ENCODE measurements at places on chromosomes 16 and 17.
A peak's percentile ranks its signal among the peaks of the same experiment; 100 is the strongest.

DNA sequence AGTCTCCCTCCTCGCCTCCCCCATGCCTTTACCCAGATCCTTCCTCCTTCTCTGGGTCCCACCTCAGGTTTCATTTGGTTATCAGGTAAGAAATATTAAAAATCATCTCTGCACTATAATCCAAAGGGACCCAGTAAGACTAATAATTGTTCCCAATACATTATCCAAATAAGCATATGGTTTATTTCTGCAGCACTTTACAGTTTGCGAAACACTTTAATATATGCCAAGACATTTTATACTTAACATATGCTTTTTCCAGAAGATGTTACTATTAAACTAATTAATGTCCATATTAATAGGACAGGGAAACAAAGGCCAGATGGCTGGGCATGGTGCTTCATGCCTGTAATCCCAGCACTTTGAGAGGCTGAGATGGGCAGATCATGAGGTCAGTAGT, 33.3 kb downstream of the CD300LF start:
- DNase-seq = no peak

GRCh38 chr16:65148804-65149203, 26.9 kb upstream of the CDH11 start:
- no peak for DNase-seq

DNA sequence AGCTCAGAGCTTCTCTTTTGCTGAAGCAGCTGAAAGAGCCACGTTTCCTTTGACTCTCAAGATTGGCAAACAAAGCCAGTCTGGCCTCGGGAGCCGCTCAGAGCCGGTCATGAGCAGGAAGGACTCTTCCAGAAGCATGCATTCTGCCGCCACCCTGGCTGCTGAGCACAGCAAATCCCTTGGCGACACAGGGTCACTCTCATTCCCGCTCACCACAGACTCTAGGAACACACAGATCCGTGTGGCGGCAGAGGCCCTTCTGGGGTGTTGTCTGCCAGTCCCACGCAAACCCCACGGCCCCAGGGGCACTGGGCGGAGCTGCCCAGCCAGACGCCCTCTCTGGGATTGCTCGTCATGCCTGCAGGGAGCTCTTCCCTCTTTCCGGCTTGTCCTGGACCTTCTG, 157.0 kb downstream of the C16orf95 start:
- no peak for DNase-seq

DNA sequence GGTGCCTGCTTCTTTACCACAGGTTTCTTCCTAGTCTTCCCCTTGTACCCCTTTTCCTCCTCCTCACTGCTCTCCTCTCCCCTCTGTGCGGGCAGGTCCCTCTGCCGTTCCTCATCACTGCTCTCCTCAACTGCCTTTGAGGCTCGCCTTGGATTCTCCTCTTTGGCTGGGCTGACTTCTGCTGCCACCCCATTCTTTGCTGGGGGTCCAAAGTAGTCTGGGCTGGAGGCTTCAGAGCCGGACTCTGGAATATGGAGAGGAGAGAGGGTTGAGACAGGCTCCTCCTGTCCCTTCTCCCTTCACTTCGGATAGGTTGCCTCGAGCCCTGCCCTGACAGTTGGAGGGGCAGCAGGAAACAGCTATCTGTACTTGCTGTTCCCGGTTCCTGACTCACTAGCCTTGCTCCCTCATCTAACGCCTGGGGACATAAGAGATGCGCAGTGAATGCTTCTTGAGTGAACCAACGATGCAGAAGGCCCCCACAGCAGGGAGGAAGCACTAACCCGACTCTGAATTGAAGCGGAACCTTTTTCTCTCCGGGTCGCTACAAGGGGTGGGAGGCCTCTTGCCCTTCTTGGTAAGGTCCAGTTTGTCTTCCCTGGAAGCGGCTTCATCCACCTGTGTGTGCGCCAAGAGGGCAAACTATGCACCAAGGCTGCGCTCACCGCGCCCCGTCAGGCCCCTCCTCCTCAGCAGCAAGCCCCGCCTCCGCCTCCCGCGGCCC, 655 bp downstream of the HIRIP3 start:
- peak; percentile 78 for DNase-seq

GRCh38 chr17:1147664-1148063, 32.1 kb downstream of the ABR start:
- no peak for DNase-seq

DNA sequence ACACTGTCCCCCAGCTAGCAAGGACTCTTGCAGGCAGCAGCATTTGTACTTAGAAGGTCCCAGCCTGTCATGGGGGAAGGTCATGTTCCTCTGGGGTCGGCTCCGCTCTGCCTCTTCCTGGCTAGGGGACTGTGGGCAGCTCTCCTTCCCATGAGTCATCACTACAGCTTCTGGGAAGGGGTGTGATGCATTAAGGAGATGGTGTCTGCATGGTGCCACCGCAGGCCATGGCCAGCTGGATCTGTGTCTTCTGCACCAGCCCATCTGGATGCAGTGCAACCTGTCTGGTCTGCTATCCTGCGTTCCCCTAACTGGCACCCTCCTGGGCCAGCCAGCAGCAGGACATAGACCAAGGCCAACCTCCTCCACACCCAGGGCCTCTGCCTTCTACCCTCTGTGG, 6.3 kb downstream of the STARD3 start:
- DNase-seq = no peak

GRCh38 chr17:14323522-14323981, 22.7 kb downstream of the HS3ST3B1 start:
- DNase-seq = no peak

DNA sequence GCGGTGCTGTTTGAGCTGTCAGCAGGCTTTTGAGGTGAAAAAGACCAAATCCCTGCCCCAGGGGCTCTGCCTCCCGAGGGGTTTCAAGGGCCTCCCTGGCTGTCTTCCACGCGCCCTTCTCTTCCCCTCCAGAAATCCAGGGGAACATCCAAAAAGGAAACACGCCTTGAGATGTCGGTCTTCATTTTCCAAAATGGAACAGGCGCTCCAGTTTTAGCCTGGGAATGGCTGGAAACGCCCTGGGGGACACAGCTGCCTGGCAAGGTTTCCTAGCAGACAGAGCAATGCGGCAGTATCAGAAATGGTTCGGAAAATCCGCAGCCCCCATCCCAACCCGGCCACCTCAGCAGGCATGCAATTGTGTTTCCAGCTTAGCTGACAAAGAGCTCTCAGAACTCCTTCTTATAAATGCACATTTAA, 16.6 kb upstream of the LITAF start:
- no peak for DNase-seq

GRCh38 chr17:31224366-31224765, 72.7 kb downstream of the OMG start:
- no peak for DNase-seq

DNA sequence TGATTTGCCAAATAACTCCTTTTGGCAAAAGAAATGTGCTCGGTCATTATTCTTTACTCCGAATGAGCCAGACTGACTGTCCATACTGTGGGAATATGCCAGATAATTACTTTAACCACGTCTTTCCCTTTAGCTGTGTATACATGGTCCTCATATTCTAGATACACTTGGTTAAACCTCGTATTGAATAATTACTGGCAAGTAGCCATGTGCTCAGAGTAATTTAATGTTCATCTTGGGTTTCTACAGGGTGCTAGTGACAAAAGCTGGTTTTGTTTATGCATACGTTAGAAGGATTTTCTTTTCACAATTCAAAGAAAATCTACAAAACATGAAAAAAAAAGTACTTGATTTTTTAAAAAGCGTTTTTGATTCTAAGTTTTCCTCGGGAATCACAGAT, 540.3 kb downstream of the KCNJ2 start:
- DNase-seq = no peak

DNA sequence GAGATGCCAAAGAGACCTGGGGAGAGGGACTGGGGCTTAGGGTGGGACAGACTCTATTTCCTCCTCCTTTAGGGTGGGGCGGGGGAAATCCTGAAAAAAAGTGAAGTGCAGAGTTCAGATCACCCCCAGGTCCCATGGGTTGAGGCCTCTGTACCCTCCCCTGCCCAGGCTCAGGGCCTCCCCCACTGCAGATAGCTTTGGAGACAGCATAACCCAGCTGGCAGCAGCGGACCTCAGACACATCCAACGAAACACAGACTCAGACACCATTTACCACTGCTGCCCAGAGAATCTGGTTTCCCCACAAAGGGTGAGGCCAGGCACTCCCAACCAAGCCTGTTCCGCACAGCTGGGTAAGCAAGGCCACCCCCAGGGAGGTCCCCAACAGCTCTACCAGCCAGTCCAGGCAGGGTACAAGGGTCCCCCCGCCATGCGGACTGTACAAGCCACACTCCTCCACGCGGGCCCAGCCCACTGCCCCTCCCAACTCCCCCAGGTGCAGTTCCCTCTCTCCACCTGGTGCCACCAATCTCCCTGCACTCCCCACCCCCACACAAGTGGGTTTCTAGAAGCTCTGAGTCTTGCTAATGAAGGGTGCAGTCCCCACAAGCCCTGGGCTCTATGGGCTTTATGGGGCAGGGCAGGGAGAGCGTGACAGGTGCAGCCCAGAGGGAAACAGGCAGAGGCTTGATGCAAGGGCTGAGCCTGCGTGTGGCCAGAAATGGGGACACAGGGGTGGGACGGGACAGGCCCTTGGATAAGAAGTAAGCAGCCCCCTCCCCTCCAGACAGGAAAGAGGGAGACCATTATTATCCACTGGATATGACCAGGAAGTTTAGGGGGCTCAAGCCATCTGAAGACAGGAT, 8.9 kb downstream of the RHBDF2 start:
- peak; percentile 38 for DNase-seq

- no peak for DNase-seq
Measured at GRCh38 chr16:31130899-31131298, 4.6 kb downstream of the PRSS8 start.

DNA sequence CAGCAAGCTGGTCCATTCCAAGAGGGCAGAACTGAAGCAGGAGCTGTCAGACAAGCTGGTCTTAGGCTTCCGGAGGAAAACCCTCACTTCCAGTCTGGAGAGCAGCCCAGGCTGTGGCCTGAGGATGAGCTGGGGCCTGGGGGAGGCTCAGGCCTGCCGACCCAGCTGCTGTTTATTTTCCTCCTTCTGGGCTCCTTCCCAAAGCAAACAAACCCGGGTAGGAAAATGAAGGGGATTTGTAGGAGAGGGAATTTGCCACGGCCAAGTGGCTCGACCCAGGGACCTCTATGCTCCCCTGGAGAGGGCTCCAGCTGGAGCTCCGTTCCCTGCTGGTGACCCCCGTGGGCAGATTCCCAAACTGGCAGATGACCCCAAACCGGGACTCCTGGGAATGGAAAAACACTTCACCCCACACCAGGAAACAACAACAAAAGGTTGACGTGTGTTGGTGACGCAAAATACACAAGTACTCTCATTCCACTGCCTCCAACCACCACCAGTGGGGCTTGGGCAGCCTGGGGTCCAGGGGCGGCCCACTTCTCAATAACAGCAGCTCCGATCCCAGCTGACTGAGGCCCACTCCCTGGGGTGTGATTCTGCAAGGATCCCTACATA, 8.8 kb downstream of the JUP start:
- no peak for DNase-seq

GRCh38 chr16:2016407-2016922, 3.1 kb upstream of the NPW start:
- DNase-seq = no peak

DNA sequence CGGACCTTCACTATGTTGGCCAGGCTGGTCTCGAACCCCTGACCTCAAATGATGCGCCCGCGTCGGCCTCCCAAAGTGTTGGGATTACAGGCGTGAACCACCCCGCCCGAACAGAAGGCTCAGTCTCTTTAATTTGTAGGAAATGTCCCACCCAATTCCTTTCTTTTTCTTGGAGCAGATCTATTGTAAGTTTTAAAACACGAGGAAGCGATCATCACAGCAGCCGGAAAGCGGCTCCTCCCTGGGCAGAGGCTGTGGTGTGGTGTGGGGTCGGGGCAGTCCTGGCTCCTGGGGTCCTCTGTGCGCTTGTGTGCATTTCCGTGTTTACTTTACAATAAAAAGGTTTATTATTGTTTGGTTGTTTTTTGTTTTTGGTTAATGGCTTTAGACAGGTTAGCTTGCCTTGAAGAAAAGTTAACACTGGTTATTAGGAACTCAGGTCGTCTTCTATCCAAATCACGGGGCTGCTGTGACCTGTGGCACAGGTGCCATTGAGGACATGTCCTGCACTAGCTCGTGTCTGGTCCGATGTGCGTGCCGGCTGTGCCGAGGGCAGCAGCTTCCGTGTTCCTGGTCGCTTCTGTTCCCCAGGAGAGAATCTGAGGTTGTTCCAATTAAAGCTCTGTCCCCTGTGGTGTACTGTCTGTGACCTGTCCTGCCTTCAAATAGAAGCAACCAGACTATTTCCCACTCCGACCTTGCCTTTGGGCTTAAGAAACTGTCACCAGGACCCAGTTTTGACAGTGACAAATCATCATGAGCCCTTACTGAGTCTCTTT, 83.1 kb downstream of the SEC14L1 start:
- DNase-seq = no peak

DNA sequence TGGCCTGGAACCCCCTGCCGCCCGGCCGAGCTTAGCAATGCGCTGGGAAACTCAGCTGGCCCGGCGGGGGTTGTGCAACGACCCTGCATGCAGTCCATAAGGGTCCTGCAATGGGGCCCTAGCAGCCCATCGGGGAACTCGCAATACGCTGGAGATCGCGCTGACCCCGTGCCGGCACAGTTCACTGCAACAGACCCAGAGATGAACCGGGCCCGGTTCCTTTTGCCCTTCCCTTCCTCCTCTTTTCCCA, 375 bp downstream of the SLC25A11 start:
- no peak for DNase-seq

- no peak for DNase-seq
Measured at GRCh38 chr17:11950771-11951519, 46.3 kb downstream of the ZNF18 start.

DNA sequence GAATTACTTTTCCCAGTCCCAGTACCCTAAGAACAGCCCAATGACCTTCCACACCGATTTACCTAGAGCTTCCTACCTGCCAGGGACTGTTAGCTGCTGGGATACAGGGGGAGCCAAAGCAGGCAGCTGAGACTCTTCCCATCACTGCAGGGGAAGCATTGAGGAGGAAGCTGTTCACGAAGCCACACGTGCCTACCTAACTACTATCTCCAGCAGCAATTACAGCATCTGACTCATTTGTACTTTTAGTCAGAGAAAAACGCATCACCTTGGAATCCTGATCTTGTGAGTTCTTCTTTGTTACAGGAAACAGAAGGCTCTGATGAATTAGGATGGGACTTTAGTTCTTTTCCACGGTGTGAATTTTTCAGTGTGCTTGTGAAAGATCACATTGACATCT, 113.7 kb upstream of the DHX40 start:
- DNase-seq = no peak

GRCh38 chr17:29042679-29043538, at the start of gene PIPOX:
PIPOX (plus strand) TSS chr17:29043141; CDS start chr17:29043226, 85 bp downstream.
- peak; percentile 32 for DNase-seq

- peak; percentile 97 for DNase-seq
Measured at GRCh38 chr17:7842380-7843256, 8.6 kb downstream of the KDM6B start.

- no peak for DNase-seq
Measured at GRCh38 chr16:84314814-84315213, 20.1 kb downstream of the WFDC1 start.

GRCh38 chr16:68823401-68824135, 19.8 kb upstream of the TANGO6 start:
- no peak for DNase-seq
